ENCODE measurements at places on chromosomes 1 and 21. TPM values are rescaled to one million over a fixed set of nuclear protein-coding genes. Genes with fewer than 3 reads are reported as not detected.
A peak's percentile ranks its signal among the peaks of the same experiment; 100 is the strongest.

The CYP2J2 gene
- 0.70 TPM for total RNA-seq

The LRRC53 gene
- not detected for total RNA-seq

- DNase-seq = peak; percentile 54
These were observed 29.9 kb upstream of the TMEM61 start for GRCh38 chr1:54950369-54951163.

DNA sequence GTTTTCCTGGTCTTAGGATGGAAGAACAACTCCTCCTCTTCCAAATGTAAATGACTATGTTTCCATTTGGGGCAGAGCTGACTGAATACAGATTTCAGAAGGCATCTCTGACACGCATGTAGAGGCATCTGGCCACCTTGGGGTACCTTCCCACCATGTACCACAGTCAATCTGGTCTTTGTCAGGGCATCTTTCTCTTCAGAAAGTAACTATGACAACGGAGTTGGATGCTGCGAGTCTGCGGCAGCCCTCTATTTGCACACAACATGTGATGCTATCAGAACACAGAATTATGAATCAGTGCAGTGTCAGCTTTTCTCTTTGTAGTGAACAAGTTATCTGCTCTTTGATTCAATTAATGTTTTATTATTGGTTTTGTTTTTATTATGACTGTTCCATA is 94.7 kb downstream of the TSEN15 start:
- DNase-seq = no peak

- no peak for DNase-seq
These were observed 322.2 kb upstream of the USP25 start for GRCh38 chr21:15407585-15407984.

DNA sequence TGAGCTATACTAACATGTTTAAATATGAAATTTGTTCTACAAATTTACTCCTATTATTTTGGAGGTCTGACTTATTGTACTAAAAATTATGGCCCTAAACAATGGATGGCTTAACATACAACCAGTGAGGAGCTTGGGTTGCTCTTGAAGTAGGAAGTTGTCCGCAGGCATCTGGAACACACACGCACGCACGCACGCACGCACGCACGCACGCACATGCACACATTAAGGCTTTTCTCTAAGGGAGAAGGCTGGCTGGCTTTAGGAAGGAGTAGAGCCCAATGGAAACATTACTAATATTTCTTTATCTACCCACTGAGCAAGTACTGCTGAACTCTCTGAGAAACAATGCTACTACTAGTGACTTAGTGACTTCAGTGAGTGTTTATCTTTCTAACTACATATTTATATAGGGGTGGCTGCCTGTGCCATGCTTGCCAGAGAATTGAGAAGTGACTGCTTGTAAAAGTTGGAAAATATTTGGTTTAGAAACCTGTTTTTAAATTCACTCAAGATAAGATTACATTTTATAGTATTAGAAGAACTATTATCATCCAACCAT is 16.2 kb upstream of the ARHGAP29 start:
- DNase-seq = no peak

DNA sequence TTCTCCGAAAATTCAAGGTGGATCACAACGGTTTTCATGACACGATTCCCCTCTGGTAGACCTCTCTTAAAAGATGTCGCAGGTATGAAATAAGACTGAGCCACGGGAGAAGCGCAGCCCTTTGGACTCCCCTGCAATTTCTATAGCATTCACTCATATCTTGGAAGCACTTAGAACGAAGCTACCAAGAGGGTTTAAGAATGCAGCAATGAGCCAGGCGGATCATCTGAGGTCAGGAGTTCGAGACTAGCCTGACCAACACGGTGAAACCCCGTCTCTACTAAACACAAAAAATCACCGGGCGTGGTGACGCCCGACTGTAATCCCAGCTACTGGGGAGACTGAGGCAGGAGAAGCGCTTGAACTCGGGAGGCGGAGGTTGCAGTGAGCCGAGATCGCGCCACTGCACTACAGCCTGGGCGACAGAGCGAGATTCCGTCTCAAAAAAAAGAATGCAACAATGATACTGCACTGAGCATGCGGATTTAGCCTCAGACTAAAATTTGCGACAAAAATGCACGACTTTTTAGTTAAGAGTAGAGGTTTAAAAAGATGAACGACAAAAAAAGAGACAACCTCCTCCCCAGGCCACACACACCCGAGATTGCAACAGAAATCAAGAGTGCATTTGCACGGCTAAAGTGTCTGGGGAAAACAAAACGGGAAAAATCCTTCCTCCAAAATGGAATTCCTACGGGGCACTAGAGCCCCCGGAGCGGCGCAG is 743 bp downstream of the TOMM20 start:
- DNase-seq = no peak

GRCh38 chr1:33441088-33441745 is 10.3 kb upstream of the PHC2 start:
- DNase-seq = no peak
